Subcutaneous adipose tissue (tissue), 4 donors: ENCODE measurements at places on chromosomes 1 and 21. TPM values are rescaled to one million over a fixed set of nuclear protein-coding genes. Genes with fewer than 3 reads are reported as not detected.

Gene ROR1
- total RNA-seq, result 10.2 TPM

Gene PTGS2
- total RNA-seq, result 1.5 TPM

Gene SMIM12
- total RNA-seq, result 23.4 TPM

Gene UTS2
- total RNA-seq, result 3.1 TPM

Gene ABCA4
- total RNA-seq, result 0.22 TPM

Gene TIAM1
- total RNA-seq, result 20.0 TPM

Gene SIM2
- not detected for total RNA-seq

Gene NBPF3
- 8.9 TPM for total RNA-seq

Gene RASSF5
- total RNA-seq, result 5.2 TPM

Gene KRTAP20-3
- total RNA-seq, result not detected

Gene LHX8
- not detected for total RNA-seq

Gene GUCA2A
- total RNA-seq, result 1.8 TPM

Gene HPCA
- total RNA-seq, result not detected

Gene DCST1
- total RNA-seq, result not detected
